ENCODE measurements at places on chromosomes 4 and X.
A peak's percentile ranks its signal among the peaks of the same experiment; 100 is the strongest.

DNA sequence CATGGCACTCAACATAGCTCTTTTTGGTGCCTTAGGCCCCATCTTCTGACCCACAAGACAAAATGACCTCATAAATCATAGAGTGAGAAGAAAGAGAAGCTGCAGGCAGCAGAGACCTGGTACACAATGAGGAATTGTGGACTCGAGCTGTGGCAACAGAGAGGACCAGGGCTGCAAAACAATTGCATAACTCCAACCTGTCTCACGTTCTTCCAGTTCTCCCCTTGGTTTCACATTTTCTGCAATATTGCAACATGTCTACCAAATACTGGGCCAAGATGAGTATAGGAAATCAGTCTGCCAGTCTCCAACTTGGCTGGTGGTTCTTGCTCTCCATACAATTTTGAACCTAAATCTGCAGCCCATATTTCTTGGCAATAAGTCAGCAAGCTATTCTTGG is 105.3 kb downstream of the KDR start:
- no peak for DNase-seq

- DNase-seq: no peak
These were observed 338.9 kb downstream of the DHX15 start for GRCh38 chr4:24245491-24245820.

- no peak for DNase-seq
These were observed 204.5 kb upstream of the PSAPL1 start for GRCh38 chr4:7638984-7639789.

DNA sequence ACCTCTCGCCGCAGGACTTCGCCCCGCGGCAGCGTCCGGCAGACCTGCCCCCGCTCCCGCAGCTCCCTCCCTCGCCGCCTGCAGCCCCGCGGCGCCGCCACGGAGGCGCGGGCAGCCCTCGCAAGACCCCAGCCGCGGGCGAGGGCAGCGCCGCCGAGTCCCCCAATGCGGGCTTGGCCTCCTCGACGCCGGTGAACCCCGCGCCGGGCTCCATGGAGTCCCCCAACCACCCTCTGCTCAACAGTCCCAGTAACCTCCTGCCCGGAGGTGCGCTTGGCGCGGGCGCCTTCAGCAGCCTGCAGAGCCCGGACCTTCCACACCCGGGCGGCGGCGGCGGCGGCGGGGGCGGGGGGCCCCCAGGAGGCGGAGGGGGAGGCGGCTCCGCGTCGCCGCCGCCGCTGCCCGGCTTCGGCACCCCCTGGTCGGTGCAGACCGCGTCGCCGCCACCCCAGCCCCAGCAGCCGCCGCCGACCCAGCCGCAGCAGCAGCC is 1.2 kb downstream of the CPEB2 start:
- peak; percentile 6 for DNase-seq

DNA sequence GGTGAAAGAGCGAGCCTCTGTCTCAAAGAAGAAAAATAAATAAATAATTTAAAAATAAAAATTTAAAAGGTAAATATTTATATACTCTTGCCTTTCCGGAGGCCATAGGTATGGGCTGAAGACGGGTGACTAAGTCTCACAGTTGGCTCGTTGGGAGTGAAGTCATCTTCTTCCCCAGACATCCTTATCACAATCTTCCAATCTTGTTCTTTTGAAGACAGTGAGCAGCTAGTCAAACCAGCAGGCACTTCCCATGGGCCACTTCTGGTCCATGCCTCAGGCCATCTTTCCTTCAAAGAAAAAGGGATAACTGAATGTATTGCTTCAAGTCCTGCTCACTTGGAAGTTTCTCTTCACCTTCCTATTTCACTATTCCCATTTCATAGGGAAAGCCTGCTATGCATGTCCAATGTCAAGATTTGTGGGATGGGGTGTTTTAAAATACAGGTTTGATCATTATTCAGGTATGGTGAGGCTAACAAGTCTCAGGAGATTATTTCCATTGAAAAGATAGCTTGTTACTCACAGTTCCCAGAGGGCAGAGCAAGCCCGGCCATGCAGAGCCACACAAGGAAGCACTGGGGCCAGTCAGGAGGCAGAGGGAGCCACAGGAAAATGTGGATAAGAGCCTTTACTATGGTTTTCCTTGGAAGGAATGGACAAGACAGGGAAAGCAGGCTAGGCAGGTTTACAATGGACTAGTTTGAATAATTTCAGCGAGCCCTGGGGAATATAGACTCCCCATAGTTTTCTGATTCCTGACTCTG is 33.3 kb upstream of the VCX2 start:
- DNase-seq: no peak

GRCh38 chrX:6244666-6245065 is 16.0 kb upstream of the NLGN4X start:
- DNase-seq: no peak

DNA sequence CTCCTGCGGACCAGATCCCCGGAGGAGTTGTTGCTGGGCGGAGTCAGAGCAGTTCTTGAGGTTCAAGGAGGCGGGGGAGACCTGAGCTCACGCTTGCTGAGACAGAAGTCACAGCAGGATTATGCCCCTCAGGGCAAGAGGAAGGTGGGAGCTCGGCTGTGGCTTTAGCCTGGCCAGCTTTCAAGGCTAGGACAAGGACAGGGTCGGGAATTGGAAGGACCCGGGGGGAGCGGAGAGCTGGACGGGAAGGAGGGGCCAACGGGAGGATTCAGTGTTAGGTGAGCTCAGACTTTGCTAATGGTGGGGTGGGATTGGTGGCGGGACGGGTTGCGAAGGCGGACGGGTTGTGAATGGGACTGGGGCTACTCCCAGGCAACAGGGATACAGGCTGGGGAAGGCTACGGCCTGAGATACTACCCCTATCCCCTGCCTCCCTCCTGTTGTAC is at the start of gene RIBC1:
Gene RIBC1, plus strand, starts transcription at position 13 of the 446 bp plus-strand sequence. CDS start 3,404 bp downstream, outside the sequence.
- no peak for DNase-seq

GRCh38 chrX:17706676-17707075 is 30.6 kb upstream of the SCML1 start:
- DNase-seq: peak; percentile 36

DNA sequence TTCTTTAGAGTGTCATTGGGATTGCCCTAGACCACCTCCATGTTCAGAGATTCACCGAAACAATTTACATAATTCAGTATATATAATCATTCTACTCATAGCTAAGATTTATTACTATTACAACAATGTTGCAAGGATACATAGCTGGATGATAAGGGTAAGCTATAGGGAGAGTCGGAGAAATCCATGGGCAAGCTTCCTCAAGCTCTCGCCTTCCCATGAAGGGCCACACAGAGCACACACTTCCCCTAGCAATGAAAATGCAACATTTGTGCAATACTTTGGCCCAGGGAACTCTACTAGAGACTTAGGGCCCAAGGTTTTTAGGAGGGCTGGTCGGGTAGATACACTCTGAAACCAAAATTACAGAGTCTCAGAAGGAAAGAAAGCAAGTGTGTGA is 49.7 kb upstream of the ABCG2 start:
- no peak for DNase-seq

DNA sequence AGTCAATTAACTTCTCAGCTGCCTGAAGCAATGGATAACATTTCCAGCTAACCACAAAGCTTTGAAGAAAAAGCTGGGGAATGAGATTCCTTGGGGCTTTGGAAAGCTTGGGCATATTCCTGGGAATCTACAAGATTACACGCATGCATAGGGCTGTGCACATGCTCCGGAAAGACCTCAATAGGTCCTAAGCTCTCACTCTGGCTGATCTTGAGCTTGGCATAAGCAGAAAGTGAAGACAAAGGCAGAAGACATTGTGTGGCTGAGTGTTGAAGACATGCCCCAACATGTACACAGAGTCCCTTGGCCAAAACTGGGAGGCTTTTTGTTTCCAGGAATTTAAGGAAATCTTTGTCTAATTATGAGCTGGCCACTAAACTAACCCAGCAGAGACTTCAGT is 31.2 kb downstream of the ATG4A start:
- DNase-seq: peak; percentile 16

- DNase-seq: peak; percentile 78
These were observed 70.9 kb downstream of the APBB2 start for GRCh38 chr4:41143311-41144039.

- no peak for DNase-seq
These were observed 421.5 kb downstream of the NLGN4X start for GRCh38 chrX:5807181-5807580.

DNA sequence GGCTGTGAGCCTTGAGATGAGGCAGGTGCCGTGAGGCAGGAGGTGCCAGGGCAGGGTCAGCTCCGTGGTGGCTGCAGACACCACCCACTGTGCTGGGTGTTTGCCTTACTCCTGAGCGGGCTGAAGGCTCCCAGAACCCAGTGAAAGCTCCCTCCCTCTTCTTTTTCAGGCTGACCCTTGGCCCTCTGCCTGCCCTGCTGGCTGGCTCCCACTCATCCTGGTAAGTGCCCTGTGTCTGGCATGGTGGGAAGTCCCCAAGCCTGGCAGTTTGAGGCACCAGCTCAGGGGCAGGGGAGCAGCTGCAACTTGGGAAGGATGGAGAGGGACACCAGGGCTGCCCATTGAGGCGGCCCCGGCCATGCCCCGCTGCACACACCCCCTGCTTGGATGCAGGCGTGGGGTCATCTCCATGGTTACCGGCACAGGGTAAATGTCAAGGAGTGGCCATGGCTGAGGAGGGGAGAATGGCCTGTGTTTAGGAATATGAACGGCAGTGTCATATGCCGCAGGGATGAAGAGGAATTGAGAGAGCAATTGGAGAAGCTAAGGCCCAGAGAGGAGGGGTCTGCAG is 16.8 kb downstream of the SH3BP2 start:
- DNase-seq: no peak

GRCh38 chr4:153623491-153623890 is 60.6 kb upstream of the TLR2 start:
- DNase-seq: no peak

- DNase-seq: no peak
These were observed 69.9 kb upstream of the BRS3 start for GRCh38 chrX:136417806-136418205.

DNA sequence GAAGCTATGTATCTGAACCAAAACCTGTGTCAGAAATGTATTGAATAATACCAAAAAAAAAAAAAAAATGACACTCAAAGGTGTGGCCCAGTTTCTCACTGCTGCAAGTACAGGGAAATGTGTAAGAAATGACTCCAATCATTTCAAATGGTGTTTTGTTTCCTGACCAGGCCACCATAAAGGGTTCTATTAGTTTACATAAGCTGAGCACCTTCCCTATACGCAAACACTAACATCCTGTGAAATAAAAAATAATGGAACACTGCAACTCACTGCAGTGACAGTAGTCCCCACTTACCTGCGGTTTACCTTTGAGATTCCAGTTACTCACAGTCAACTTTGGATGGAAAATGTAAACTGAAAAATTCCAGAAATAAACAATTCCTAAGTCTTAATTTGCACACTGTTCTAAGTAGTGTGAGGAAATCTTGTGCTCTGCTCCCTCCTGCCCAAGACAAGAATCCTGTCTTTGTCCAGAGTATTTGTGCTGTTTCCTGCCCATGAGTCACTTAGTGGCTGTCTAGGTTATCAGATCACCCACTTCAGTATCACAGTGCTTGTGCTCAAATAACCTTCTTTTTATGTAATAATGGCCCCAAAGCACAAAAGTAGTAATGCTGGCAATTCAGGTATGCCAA is 265.3 kb downstream of the RCHY1 start:
- DNase-seq: peak; percentile 29

GRCh38 chr4:132386130-132386529 is 763.0 kb upstream of the PCDH10 start:
- no peak for DNase-seq

GRCh38 chr4:8517946-8518345 is 62.2 kb upstream of the GPR78 start:
- DNase-seq: no peak

- no peak for DNase-seq
These were observed 97.6 kb upstream of the IRS4 start for GRCh38 chrX:108833993-108834392.

- no peak for DNase-seq
These were observed 71.4 kb upstream of the PSAPL1 start for GRCh38 chr4:7506119-7506518.

- DNase-seq: no peak
These were observed 103.0 kb downstream of the SYNPO2 start for GRCh38 chr4:118991686-118992085.

- DNase-seq: no peak
These were observed 33.9 kb downstream of the SHROOM4 start for GRCh38 chrX:50780144-50780543.

- DNase-seq: no peak
These were observed 48.3 kb upstream of the FAM9A start for GRCh38 chrX:8849458-8849857.

GRCh38 chrX:96924581-96924980 is 40.9 kb downstream of the RPA4 start:
- no peak for DNase-seq

- no peak for DNase-seq
These were observed 203.3 kb downstream of the CLCN4 start for GRCh38 chrX:10360116-10360515.

GRCh38 chr4:121278811-121279368 is 101.9 kb downstream of the QRFPR start:
- DNase-seq: no peak

DNA sequence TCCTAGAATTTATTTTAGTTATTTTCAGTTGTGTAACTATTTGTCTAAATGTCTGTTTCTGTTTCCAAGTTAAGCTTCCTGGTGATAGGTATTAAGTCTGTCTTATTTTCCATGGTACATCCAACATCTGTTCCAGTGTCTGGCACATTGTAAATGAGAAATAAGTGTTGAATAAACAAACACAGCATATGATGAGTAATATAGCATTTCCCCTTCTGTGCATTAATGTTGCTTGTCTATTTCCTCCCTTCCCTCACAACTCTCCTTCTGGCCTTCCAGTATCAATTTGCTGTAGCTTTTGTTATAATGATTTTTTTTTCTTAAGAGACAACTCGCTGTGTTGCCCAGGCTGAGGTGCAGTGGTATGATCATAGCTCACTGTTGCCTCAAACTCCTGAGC is 36.1 kb downstream of the COPS4 start:
- no peak for DNase-seq

GRCh38 chrX:151975228-151975593 is 735 bp upstream of the GABRE start:
- DNase-seq: no peak

DNA sequence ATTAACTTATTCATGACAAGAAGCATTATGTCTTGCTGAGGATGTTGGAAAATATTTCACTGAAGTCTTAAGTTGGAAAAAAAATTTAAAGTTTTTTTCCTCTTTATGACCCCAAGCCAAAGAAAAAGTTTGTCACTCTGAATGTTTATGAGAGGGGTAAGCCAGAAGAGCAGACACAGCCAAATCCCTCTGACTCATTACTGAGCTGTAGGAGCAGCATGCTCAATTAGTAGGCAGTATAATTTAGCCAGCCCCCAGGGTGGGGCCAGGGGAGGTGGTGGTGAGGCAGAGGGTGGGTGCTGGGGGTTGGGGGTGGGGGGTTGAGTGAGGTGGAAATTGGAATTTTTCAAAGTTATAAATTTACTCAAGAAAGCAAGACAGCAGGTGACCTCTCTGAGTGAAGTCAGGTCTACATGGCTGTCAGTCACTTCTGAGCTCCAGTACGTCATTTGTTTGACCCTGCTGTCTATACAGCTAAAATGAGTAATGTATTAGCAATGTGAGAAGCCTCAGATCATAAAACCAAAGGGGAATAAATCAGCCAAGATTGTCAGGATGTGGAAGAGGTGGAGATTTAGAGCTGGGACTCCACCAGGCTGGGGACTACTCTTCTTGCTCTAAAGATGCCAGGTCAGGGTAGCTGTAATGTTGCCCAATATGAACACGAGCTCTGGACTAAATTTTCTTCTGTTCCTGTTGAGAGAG is 98.8 kb upstream of the NDP start:
- peak; percentile 79 for DNase-seq
